Hematopoietic multipotent progenitor cell treated with erythropoietin and hydrocortisone succinate and interleukin-3 and kit ligand, for 4 days (in vitro differentiated cells): ENCODE measurements at places on chromosomes 3 and 15.
A peak's percentile ranks its signal among the peaks of the same experiment; 100 is the strongest.

GRCh38 chr15:25019434-25019833 lies 64.6 kb downstream of the SNRPN start:
- no peak for DNase-seq

- DNase-seq: no peak
Measured at GRCh38 chr15:36884518-36884875, 215.9 kb downstream of the MEIS2 start.

DNA sequence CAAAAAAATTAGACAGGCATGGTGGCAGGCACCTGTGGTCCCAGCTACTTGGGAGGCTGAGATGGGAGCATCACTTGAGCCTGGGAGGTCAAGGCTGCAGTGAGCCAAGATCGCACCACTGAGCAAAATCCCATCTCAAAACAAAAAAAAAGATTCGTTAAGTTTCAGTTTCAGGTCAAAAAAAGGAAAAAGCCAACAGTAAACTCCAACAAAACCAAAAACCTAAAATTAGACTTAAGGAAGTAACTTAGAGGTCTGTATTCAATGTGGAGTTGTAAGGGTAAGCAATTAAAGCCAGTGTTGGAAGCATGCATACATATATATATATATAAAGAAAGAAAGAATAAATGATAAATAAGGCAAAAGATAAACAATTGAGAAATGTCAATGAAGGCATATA lies 11.8 kb downstream of the KPNA1 start:
- no peak for DNase-seq

- peak; percentile 68 for DNase-seq
Measured at GRCh38 chr3:113552851-113553250, 20.5 kb downstream of the SIDT1 start.

DNA sequence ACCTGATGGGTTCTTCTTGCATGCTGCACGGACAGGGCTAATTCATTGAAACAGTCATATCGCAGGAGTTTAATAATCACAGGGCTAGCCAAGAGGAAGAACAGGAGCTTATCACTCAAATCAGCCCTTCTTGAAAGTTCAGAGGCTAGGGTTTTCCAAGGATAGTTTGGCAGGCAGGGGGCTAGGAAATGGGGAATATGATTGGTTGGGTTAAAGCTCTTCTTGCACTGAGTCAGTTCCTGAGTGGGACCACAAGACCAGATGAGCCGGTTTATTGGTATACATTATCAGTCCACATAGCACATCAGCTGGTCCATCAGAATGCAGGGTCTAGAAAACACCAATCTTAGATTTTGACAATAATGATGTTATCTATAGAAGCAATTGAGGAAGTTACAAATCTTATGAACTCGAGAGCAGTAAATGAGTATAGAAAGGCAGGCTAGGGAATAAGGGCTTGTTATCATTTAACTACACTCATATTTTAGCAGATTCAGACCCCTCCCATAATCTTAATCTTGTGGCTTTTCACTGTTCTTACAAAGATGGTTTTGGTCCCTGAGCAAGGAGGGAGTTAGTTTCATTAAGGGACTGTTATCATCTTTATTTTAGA lies 58.1 kb upstream of the SLC25A36 start:
- DNase-seq: peak; percentile 53

DNA sequence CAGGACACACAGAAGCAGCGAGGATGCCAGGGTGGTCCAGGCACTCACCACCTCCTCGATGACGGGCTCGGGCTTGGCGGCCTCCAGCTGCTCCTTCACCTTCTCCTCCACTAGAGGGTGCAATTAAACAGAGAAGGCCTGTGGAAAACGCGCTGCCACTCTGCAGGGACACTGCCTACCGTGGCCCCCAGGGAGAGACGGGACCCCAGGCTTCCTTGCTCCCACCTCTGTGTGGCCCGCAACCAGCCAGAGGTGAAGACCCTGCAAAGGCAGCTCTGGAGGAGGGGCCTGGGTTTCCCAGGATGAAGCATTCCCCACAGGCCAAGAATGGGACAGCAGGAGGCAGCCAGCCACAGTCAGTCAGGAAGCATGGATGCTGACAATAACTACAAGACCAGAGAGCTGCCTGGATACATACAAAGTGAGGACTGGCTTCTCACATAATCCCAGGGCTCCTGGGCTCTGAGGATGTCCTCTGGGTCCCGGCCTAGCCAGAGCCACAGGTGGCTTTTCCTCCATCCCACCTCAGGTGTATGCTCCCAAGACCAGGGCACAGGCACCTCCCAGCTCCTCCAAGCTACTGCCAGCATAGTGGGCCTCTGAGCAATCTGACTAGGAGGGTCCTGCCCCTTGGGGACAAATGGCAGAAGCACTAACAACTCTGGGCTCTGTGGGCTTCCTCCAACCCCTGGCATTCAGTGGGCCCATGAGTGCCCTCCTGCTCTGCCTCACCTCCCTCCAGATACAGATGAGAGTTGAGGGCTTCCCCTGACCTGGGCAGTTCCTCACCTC lies 46.2 kb downstream of the PTH1R start:
- DNase-seq: peak; percentile 83

GRCh38 chr3:16907243-16907642 lies 22.5 kb downstream of the PLCL2 start:
- DNase-seq: peak; percentile 86

DNA sequence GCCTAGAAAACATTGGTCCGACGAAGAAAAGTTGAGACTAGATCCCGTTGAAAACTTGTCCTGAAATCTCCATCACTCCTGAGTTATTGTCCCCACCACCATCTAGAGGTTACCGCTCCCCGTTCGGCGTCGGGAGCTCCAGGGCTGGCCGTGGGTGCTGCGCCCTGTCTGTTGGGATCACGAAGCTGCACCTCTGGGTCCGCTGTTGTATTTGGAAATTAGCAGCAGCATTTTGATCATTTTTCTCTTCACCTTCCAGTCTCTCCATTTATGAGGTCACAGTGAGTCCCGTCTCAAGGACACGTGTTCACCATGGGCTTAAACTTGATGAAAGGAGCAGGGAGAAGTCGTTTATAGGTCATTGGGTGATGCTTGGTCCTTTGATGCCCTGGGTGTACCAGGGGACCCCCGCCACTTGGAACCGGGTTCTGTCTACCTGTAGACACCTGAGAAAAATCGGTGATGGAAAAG lies 565 bp downstream of the MANF start:
- DNase-seq: no peak

- DNase-seq: no peak
Measured at GRCh38 chr3:138441742-138442141, 7.3 kb downstream of the ESYT3 start.

DNA sequence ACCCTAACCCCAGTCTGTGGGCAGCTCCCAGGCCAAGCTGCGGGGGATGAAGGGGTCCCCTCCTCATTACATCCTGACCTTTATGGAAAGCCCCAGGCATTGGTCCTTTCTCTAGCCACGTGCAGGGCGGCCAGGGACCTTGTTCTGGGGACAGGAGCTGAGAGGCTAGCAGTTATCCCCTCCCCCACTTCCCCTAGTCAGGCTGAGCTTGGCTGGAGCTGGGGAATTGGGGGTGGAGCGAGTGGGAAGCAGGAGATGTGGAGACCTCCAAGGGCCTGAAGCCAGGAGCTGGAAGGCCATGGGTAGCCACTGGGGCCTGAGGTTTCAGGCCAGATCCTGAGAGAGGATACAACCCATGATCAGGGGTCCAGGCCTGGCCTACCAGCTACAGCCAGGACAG lies 45.8 kb downstream of the DNAH1 start:
- DNase-seq: no peak

DNA sequence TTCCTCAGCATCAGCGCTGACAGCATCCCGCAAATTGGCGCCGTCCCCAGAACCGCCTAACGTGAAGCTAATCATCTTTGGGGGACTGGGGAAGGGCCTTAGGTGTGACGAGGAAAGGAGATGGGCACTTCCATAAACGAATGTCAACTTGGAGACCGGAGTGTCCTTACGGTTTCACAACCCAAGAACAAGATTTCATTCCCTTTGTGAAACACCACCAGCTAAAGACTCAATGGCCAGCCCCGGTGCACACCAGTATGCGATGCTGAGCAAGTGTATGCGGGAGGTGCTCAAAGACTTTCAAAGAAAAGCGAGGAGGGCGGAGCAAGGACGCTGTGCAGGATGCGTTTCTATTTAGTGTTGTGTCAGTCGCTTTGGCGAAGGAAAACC lies 759 bp upstream of the TTBK2 start:
- DNase-seq: peak; percentile 57

- no peak for DNase-seq
Measured at GRCh38 chr15:69591905-69592508, 139.4 kb downstream of the RPLP1 start.

DNA sequence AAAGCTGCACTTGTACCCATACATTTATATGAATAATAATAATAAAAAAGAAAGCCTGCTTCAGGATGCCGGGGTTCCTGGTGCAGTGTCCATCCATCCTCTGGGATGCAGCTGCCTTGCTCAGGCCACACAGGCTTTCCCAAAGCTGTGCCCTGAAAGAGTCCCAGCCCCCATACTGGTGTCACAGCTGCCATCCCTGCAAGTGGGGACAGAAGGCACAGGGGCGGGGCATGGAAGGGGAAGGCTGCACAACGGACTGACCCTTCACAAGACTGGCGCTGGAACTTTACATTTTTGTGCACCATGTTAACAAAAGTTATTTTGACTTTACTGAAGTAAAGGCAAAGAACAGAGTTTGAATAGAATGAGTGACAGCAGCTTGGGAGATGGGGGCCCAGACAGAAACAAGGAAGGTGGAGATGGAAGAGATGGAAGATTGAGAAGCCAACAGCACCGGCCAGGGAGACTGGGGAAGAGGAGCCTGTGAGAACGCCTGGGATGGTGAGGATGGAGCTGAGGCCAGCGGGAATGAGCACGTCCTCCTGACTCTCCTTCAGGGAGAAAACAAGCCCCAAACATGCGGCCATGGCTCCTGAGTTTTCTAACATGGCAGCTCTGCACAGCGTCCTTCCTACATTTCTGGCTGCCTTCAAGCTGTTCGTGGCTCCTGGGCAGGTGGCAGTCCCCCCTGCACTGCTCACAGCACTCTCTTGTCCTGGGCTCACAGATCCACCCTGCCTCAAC lies 73.1 kb downstream of the ABTB1 start:
- DNase-seq: no peak

- DNase-seq: no peak
Measured at GRCh38 chr15:25641762-25642161, 202.9 kb upstream of the UBE3A start.

- peak; percentile 64 for DNase-seq
Measured at GRCh38 chr3:46070595-46071093, 43.4 kb upstream of the XCR1 start.

GRCh38 chr3:129529436-129530210 lies 1.2 kb downstream of the RHO start:
- DNase-seq: no peak

GRCh38 chr3:72753495-72753894 lies 94.8 kb downstream of the SHQ1 start:
- DNase-seq: no peak
